ENCODE measurements at places on chromosomes 6 and 20.

DNA sequence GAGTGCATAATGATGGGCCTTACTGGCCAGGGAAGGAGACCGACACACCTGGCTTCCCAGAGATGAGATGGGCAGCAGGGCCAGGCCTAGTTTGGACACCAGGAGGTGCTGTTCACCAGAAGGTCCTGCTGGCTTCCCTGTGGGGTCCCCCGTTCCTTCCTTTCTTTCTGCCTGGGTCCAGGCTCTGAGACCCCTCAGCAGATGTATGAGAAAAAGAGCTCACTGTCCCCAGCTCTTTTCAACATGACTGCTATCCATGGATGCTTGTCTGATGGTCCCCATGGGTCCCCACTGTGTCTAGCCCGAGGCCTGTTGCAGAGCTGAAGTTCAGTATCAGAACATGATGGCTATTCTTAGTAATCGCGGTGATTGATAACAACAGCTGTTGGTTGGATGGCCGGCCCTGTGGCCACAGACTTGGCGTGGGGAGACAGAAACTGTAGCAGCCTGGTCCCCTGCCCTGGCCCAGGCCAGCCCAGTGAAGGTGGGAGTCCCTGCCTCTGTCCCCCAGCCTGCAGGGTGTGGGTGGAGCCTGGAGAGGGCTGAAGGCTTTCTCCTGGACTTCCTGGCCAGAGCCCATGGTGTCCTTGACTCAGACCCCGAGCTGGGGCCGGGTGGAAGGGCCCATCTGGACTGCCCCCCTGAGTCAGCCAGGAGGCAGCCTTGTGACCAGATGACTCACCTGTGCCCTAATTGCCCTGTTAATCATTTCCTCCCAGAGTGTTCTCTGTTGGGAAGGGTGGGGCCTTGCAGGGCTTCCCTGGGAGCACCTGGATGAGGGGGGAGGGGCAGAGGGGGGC lies 9.9 kb upstream of the BAK1 start:
- no peak for DNase-seq

DNA sequence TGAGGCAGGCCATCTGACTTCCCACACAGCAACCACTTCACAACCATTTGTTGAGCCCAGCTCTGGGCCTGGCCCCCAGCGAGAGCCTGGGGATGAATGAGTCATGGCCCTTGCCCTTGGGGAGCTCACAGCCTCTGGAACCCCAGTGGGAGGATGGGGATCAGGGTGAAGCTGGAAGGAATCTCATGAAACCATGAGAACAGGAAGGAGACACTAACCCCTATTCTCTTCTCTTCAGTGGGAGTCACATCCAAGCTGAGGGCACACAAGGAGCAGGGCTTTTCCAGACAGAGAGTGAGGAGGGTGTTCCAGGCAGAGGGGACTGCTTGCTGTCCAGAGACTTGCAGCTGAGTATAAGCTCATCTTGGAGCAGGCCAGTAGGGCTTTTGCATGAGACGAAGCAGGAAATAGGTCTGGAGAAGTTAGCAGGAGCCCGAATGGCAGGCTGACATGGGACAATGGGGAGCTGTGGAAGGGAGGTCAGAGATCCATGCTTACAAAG lies 7.5 kb downstream of the FOXS1 start:
- no peak for DNase-seq

- no peak for DNase-seq
Measured at GRCh38 chr20:13644010-13644409, 5.3 kb upstream of the TASP1 start.

DNA sequence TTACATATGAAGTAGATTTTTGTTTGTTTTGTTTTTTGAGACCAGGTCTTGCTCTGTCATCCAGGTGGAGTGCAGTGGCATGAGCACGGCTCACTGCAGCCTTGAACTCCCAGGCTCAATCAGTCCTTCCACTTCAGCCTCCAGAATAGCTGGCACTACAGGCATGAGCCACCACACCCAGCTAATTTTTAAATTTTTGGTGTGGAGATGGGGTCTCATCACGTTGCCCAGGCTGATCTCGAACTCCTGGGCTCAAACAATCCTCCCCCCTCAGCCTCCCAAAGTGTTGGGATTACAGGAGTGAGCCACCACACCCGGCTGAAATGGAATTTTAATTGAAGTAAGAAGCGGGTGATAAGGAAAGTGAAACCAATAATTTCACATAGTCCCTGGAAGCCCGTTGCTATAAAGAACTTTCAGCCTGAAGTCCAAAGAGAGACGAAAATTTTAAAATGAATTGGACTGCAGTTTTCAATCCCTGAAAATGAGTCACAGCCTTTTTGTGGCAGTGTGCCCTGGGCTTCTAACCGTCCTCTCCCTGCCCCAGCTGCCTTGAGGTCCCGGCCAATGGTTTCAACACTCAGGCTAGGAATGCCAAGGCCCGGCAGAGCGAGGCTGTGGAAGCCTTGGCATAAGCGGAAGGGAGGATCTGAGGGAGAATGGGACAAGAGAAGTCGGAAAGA lies 757 bp downstream of the RAET1E start:
- DNase-seq = no peak

DNA sequence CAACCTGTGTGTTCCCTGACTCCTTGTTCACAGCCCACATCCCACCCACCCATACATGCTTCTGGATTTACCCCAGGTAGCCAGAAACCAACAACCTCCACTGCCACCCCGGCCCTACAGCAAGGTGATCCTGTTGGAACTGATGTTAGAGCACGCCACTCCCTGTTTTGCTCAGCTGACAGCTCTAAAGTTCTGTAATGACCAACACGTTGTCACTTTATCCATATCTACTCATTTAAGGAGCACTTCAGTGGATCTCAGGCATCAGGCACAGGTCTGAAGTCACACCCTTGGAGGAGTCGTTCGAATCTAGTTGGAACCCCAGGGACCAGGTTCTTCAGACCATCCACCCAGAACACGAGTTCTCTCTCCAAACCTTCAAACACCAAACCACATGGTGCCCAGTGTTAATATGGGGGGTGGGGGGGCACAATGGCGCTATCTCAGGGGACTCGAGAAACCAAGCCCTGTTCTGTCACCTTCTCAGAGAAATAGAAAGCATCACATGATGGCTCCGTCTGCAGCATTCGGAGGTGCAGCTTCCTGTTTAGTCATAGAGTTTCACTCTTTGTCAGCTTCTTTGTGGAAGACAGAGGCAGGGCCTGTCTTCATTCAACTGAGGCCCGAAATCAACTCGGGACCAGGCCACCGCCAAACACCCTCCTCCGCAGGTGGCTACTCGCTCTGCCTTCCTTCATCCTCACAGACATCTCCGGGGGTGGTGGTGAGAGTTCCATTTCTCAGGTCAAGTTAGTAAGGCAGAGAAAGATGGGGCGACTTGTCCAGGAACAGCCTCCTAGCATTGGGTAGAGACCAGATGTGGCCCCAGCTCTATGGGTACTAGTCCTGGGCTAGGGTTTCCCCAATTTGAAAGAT lies 142.2 kb downstream of the NFATC2 start:
- DNase-seq = peak; percentile 24

GRCh38 chr6:39819228-39819627 lies 27.1 kb downstream of the DAAM2 start:
- DNase-seq = no peak

DNA sequence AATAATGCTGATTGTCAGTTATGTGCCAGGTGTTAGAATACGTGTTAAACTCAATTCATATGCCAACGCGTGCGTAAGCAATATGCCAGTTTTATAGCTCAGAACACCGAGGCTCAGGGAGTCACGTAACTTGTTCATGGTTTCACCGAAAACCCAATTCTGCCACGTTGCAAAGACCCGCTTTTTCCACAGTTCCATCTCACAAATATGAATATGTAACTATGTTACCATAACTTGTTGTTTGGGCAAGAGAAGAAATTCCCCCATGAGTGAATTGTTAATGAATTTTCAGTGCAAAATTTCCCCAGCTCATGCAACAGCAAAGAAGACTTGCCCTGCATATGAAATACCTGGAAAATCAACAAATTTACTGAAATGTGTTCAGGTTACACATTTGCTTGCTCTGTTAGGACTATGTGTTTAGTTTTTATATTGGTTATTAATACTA lies 30.1 kb downstream of the SF3B5 start:
- no peak for DNase-seq

DNA sequence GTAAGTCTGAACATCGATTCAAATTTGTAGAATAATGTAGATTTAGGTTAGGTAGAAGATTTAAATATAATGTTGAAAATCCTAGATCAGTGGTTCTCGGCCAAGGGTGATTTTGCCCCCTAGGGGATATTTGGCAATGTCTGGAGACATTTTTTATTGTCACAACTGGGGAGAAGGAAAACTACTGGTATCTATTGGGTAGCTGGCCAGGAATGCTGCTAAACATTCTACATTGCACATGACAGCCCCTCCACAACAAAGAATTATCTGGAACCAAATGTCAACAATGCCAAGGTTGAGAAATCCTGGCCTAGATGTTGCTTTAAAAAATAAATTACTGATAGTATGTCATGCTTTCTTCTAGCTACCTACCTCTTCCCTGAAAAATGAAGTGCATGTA lies 76.1 kb downstream of the HIVEP2 start:
- DNase-seq = no peak

DNA sequence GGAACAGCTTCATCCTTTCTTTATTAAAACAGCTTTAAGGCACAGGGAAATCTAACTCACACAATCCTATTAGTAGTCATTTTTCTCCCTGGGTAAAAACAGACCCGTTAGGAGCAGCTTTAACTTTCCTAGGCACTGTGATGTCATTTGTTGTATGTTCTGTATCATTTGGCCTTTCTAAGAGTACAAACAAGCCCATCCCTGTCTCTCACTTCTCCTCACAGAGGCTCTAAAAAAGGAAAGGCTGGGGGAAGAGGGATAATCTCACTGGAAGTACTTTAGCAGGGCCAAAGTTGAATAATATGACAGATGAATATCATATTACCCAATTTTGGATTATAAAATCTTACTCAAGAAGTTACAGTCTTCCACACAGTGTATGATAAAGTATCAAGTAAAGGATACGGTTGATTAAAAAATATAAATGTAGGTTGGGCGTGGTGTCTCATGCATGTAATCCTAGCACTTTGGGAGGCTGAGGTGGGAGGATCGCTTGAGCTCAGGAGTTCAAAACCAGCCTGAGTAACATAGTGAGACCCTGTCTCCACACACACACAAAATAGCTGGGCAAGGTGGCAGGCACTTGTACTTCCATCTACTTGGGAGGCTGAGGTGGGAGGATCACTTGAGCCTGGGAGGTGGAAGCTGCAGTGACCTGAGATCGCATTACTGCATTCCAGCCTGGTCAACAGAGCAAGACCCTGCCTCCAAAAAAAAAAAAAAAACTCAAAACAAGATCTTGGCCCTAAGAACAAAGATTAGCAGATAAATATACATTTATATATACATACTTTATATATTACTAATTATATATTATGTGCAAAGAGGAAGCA lies 7.9 kb downstream of the NUDT3 start:
- no peak for DNase-seq

DNA sequence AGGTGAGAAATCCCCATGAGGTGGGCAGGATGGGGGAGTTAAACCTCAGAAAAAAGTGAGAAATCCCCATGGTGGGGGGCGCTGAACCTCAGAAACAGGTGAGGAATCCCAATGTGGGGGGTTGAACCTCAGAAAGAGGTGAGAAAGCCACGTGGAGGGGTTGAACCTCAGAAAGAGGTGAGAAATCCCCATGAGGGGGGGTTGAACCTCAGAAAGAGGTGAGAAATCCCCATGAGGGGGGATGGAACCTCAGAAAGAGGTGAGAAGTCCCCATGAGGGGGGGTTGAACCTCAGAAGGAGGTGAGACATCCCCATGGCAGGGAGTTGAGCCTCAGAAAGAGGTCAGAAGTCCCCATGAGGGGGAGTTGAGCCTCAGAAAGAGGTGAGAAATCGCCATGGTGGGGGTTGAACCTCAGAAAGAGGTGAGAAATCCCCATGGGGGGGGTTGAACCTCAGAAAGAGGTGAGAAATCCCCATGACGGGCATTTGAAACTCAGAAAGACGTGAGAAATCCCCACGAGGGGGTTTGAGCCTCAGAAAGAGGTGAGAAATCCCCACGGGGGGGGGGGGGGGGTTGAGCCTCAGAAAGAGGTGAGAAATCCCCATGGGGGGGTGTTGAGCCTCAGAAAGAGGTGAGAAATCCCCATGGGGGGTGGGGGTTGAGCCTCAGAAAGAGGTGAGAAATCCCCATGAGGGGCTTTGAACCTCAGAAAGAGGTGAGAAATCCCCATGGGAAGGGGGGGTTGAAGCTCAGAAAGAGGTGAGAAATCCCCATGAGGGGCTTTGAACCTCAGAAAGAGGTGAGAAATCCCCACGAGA lies 14.3 kb upstream of the GOPC start:
- no peak for DNase-seq

GRCh38 chr20:59452856-59453255 lies 151.5 kb upstream of the PHACTR3 start:
- no peak for DNase-seq

- DNase-seq = no peak
Measured at GRCh38 chr6:148779142-148779562, 32.3 kb downstream of the UST start.

DNA sequence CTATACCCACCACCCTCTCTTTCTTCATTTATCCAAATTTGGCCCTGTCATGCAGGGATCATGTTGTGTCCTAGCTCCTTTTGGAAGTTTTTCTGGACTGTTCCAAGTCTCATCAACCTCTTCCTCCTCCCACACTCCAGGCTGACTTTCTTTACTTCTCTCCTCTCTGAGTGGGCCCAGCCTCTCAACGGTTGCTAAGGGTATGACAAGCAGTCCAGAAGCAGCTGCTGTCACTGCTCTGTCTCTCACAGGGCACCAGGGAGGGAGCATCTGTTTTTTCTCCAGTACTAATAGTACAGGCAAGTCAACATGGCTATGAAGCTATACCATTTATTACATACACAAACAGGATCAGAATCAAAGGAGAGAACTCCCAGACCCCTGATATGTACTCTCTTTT lies 8.2 kb downstream of the NT5DC1 start:
- no peak for DNase-seq

GRCh38 chr20:11522366-11522741 lies 395.3 kb upstream of the BTBD3 start:
- DNase-seq = no peak

DNA sequence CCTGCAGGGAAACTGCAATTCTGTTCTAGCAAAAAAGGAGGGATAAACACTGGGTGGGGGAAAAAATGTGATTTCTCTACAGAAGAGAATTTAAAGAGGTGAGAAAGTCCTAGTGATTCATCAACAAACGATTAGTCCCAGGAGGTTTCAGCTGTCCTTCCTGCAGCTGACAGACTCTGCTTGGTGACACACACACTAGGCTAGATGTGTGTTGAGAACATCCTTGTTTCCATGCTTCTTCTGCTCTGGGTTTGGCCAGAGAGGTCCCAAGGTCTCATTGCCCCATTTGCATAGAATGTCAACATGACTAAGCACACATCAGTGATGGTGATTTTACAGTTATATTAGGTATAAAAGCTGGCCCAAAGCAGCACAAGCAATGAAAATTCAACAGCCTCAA lies 258.3 kb downstream of the NFATC2 start:
- DNase-seq = no peak

DNA sequence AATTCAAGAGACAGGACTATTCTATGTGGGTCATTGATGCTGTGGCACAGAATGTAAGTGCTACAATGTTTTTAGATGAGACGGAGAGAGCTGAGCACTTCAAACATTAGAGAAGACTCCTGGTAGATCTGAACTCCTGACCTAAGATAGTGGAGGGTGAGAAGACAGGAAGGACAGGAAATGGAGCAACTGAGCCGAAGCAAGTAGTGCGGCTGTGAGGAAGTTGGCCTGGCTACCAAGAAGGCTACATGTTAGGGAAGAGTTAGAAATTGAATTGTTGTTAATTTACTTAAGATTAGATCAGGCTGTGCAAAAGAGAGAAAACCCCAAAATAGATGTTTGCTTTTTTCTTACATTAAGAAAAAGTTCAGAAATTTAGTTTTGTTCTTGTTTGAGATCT lies 14.4 kb upstream of the MLIP start:
- DNase-seq = no peak

- no peak for DNase-seq
Measured at GRCh38 chr6:85348643-85349042, 101.2 kb upstream of the NT5E start.

- DNase-seq = peak; percentile 30
Measured at GRCh38 chr6:27251112-27251605, 3.7 kb downstream of the PRSS16 start.
